Caco-2 (cell line): ENCODE measurements at places on chromosomes 4 and X. TPM values are rescaled to one million over a fixed set of nuclear protein-coding genes. Genes with fewer than 3 reads are reported as not detected.

- DNase-seq, result peak; percentile 8
Observed at GRCh38 chr4:81164126-81164525, 50.9 kb downstream of the PRKG2 start.

DNA sequence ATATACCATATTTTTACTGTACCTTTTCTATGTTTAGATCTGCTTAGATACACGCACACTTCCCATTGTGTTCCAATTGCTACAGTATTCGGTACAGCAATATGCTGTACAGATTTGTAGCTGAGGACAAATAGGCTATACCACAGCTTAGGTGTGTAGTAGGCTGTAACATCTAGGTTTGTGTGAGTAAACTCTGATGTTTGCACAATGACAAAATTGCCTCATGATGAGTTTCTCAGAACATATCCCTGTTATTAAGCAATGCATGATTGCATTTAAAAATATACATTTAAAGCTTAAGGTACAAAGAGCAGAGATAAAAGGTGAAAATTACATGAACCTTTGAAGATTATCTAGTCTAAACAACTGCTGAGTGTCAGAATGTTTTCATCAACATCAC, 181.7 kb downstream of the ADGRA3 start:
- DNase-seq, result no peak

The MAGEC2 gene
- not detected in 2 replicates for total RNA-seq

GRCh38 chrX:55149242-55149641, 60.4 kb downstream of the PAGE2 start:
- DNase-seq, result no peak

- no peak for DNase-seq
Observed at GRCh38 chr4:153274967-153275366, 69.5 kb upstream of the MND1 start.

DNA sequence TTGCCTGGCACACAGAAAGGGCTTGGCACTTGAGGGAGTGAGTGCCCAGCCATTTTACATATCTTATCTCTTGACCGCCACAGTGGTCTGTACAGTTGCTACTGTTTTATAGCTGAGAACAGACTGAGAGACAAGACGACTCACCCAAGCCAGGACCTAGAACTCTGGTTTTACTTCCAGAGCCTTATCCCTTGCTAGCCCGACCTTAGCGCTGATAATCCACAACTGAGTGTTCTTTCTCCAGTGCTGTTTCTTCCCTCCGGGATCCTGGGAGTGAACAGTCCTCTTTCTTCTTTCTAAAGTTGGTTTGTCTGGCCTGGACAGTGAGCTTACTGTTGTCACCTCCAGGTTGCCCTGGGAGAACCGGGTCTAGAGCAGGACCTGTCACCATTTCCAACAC, 52.5 kb upstream of the TADA2B start:
- DNase-seq, result no peak
